Stimulated activated CD8-positive, alpha-beta memory T cell treated with anti-CD3 and anti-CD28 coated beads, Interleukin-2, amount 100 ng/mL, for 1 hour (primary cell): ENCODE measurements at places on chromosomes 3 and 15.

DNA sequence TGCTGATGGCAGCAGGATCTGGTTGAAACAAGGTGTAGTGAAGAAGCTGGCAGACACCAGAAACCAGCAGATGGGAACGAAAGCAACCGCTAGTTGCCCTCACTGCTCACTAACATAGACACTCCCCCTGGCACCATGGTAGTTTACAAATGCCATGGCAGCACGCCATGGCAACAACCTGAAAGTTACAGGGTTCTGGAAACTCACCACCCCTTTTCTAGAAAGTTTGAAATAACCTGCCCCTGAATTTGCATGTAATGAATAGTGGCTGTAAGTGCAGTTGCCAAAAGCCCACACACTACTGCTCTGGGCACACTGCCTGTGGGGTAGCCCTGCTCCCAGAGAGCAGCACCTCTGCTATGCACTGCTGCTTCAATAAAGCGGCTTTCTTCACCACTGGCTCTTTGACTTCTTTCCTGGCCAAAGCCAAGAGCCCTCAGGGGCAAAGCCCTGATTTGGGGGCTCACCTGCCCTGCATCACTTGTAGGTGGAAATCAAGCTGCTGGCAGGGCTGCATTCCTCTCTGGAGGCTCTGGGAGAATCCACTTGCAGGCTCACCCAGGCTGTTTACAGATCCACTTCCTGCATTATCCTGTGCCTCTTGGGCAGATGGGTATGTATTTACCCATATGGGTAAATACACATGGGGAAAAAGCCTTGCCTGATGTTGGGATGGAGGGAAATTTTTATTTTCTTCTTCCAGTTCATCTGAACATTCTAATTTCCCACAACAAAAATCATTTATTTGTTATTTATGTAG is 2.0 kb upstream of the GP9 start:
- no peak for DNase-seq

- no peak for DNase-seq
These were observed 10.3 kb downstream of the ISL2 start for GRCh38 chr15:76346669-76347481.

GRCh38 chr3:67522081-67522480 is 132.3 kb downstream of the SUCLG2 start:
- DNase-seq = no peak

DNA sequence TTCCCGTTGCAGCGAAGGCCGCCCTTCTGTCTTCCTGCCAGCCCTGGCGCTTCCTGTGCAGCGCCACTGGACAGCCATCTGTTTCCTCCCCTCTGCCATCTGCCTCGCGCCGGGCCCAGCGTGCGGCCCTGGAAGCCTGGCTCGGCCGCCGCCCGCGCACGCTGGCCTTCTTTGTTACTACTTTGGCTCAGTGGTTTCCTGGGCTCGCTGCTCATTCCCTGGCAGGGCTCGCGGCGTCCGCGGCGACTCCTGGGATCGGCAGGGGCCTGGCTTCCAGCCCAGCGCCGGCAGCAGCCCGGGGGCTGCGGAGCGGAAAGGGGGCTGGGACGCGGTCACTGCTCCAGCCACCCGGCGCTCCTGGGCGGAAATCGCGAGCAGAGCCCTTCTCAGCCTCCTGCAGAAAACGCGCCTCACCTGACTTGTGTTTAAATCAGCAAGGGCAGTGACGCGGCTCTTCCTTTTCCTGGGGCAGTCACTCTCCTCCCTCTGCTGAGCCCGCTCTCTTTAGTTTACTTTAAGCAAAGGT is 10.0 kb downstream of the CMTM7 start:
- DNase-seq = no peak

- DNase-seq = no peak
These were observed 152.1 kb upstream of the TBL1XR1 start for GRCh38 chr3:177349384-177349783.

- DNase-seq = no peak
These were observed 792 bp downstream of the TPRA1 start for GRCh38 chr3:127589600-127590281.

DNA sequence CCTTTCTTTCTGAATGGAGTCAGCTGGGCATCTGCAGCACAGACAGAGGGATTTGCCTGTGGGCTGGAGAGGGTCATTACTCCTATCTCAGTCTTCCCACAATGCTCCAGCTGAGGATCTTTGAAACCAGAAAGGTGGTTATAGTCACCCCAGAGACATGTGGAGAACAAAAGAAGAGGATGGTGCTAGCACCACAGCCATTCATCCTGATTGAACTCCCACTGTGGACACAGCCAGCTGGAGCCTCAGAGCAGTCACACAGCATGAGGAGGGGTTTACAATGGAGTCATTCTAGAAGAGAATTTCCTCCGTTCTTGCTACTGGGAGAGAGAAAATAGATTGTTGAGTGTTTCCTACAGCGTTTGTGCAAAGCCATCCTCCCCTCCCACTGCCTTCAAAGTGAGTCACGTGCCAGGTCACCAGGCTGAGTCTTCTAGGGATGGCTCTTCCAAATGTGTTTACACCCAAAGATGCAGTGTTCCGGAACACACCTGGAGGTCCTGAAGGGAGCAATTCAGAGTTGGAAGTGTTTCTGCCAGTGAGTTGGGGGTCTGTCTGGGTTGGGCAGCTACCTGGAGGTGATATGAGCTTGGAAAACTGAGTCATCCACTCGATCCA is 18.9 kb upstream of the GREM1 start:
- no peak for DNase-seq

DNA sequence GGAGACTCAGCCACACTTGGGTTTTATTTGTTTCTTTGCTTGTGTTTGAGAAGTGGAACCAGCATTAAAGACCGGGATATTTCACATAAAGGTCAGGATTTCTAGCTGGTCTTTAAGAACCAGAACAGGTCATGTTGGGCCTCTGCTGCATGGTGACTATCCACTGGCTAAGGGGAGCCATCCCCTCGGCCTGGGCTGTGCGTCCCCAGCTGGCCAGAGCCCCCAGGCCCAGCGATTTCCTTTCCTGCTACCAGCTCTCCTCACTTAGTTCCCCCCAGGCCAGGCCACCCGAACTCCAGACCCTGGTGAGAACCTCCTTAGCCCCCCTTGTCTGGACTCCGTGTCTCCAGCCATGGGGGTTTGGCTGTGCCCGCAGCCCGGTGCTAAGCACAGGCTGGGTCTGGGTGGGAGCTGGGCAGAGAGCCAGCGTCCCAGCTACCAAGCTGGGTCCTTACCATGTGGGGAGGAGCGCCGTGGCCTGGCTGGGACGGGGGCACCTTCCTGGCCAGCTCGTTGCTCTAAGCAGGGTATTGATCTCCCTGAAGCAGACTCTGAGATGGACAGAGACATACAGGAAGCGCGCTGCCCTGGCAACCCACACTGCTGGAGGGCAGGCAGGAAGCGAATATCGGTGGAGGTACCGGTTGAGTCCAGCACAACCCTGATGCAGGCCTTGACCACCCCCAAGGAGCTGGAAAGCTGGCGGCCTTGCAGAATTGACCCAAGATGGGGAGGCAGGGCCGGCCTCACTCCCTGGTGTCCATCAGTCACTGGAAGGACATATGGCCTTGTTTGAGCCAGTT is 49.4 kb downstream of the KLF15 start:
- no peak for DNase-seq

GRCh38 chr3:149352556-149352955 is 19.1 kb upstream of the TM4SF18 start:
- DNase-seq = no peak

DNA sequence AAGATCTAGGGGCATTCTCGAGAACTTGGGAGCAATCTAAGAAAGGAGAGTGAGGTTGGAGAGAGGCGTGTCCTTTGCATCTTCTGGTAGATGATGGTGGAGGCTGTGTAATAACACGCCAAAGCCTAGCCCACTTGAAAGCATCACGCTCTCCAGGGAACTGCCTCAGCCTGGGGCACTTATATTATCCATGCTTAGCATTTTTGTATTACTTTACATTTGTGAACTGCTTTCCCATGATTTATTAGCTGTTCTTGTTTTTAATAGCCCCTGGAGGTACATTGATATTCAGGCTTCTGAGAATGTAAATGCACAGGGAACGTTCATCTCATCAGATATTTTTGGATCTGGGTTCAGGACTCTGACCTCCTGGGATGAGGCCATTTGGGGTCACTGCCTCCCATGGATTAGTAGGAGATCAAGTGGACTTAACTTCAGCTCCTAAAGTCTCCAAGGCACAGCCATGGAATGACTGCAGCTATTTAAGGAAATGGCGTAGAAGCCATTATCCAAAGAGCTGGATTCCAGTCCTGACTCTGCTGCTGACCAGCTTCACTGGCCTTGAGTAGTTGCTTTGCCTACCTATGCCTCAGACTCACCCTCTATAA is 124.9 kb downstream of the LPP start:
- DNase-seq = no peak

DNA sequence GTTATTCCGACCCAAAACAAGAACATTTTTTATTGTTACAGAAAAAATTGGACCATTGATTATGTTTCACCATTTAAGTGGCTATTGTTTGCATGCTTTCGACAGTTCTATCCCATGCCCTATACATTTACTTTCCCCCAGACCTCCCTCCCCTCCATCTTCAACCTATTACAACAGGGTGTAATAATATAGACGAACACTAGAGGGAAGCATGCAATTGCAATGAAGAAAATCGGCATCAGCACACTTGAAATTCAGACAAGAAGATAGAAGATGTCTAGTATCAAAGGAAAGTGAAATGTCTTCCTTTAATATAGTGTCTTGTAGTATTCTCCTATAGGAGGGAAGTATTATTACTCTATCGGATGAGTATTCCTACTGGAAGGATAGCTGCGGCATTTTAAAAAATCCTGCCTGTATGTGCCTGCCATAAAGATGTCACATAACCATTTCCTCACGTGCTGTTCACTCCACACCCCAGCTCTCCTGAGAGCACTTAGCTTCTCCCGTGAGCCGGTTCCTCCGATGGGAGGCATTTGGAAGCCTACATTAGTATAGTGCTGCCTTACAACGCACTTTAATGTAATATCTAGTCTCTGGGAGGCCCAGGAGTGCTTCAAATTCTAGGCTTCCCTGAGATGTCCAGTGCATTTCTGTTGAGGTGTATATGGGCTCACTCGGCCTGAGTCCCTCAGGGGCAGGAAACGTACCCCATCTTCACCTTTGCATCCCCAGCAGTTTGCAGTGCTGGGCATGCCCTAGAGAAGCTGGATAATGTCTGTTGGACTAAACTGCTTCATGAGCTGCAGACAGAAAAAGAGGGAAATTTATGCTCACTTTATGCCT is 17.8 kb upstream of the ERICH6 start:
- no peak for DNase-seq

GRCh38 chr3:111947231-111947630 is 31.6 kb upstream of the ABHD10 start:
- no peak for DNase-seq

DNA sequence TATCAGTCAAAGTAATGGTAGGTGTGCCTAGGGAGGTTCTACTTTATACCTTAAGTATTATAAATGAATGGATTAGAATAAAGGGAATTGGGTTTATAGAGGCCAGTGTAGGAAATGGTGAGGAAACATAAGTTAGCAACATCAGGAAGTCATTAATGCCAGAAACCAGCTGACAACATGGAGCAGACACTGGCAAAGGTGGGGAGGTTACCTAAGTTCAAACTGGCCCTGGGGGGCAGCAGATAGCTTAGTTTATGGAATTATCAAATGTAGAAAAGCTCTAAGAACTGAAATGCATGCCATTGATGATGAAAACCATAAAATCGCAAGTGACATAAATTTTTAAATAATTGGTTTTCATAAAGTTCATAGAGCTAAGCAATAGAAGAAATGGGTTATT is 498.6 kb downstream of the NAALADL2 start:
- DNase-seq = no peak

GRCh38 chr3:190586631-190587011 is 72.7 kb downstream of the IL1RAP start:
- DNase-seq = no peak

DNA sequence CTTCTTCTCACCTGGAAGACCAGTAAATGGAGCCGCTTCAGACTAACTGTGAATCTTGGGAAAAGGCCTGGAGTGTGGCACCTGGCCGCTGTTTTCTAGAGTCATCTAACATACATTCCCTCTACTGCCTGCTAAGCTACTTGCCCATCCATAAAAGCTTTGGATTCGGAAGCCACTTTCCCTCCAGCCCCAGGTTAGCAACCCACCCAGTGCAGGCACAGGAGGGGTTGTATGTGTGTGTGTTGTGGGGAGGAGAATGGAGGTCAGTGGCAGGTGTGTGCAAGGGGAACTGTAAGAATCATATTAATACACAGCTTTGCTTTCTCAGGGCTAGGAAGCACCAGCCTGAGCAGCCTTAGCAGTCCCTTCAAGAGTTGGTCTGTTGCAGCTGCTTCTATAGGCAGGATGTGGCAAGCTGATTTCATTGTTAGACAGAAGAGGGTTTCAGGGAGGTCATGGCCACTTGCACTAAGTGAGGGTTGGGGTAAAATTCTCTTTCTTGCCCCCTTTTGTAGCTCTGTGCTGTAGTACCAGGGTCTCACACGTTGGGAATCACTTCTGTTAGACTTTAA is 8.9 kb downstream of the NSUN3 start:
- DNase-seq = no peak

GRCh38 chr15:92028389-92028724 is 174.8 kb downstream of the SLCO3A1 start:
- no peak for DNase-seq

DNA sequence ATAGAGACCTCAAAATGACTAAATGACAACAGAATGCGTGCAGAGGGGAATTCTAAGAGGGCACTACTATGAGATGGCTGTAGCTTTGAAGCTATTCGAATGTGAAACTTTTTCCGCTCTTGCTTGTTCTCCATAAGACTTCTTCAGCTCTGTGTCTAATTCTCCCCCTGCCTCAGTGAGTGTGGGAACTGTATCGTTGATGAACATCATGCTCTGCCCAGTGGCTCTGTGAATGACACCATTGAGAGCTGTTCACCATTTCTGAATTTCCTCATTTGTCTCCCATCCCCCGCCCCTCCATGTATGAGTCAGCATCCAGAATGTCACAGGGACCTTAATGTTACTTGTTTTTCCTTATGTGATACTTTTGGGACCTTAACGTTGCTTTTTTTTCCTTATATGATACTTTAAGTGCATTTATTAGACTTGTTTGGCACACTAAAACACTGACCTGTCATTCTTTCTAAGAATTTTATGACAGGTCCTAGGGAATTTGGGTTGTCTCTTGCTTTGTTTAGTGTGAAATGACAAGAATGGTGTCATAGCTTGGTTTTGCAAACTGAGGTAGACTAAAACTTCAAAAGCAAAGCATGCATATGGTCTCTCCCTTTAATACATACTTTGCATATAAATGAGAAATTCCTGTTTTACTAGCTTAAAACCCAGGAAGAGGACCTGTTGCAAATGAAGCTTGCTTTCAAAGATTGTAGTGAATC is 99.6 kb downstream of the FNDC3B start:
- DNase-seq = no peak

GRCh38 chr3:104951426-104951825 is 415.3 kb upstream of the ALCAM start:
- DNase-seq = no peak

- DNase-seq = no peak
These were observed 196.3 kb downstream of the OCA2 start for GRCh38 chr15:27902680-27903385.

GRCh38 chr15:39788800-39789565 is 6.3 kb upstream of the FSIP1 start:
- DNase-seq = no peak

GRCh38 chr15:92981333-92981732 is 81.2 kb downstream of the CHD2 start:
- DNase-seq = no peak

- no peak for DNase-seq
These were observed 1205.5 kb downstream of the ROBO1 start for GRCh38 chr3:78562328-78562727.
